ENCODE measurements at places on chromosomes 5 and 9.

DNA sequence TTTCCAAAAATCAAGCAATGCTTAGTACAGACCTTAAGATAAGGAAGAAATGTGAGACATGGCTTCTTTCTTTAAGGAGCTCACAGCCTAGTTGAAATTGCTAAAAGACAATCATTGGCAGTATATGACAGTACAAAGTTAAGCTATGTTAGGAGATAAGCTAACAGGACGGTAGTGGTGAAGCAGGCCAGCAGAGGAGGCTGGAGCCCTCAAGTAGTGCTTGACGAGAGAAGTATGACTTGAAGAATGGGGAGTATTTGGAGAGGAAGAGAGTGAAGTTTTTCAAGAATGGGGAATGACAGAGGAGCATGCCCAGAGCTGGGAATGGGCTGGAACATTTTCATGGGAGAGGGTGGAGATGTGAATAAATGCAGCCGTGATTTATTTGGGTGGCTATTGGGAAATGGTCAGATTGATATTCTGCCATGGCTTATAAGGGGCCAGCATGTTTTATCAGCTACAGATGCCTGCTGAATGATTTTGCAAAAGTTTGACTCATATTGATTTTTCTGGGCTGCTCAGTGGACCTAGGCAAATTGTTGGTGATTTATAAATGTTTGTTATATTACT is 43.7 kb downstream of the LURAP1L start:
- no peak for DNase-seq

- DNase-seq: no peak
These were observed 577.7 kb downstream of the KIF4B start for GRCh38 chr5:155591273-155591672.

GRCh38 chr9:7341571-7341970 is 458.0 kb downstream of the DMAC1 start:
- no peak for DNase-seq

GRCh38 chr9:2559192-2560152 is 62.1 kb upstream of the VLDLR start:
- no peak for DNase-seq

GRCh38 chr9:136587944-136588662 is 42.3 kb upstream of the NOTCH1 start:
- no peak for DNase-seq

GRCh38 chr5:125409861-125410536 is 663.6 kb upstream of the ZNF608 start:
- DNase-seq: no peak

DNA sequence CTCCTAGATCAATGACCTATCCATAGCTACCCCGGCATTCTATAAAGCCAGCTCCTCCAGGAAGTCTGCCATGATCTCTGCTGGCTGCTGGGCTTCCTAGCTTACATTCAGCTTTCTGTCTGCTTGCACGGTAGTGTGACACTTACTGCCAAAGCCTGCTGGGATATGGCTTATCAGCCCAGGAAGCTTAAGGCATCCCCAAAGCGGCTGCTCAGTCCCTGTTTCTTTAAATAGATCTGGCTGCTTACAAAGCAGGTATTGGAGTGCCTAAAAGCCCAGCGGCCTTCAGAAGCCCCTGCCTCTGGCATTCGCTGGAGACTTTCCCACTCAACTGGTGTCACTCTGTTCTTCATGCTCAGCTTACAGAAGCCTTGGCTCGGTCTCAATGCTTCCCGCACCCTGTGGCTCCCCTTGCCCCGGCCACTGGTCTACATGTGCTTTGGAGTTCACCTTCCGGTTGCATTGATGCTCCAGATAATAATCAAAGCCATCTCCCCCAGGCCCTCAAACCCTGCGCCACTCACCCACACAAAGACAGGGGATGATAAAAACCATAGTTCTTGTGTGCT is 31.3 kb upstream of the STRBP start:
- DNase-seq: no peak

GRCh38 chr9:97470076-97470475 is 31.4 kb upstream of the TMOD1 start:
- DNase-seq: no peak

- DNase-seq: no peak
These were observed 86.1 kb downstream of the EDIL3 start for GRCh38 chr5:84298628-84299027.

GRCh38 chr5:42612750-42613366 is 143.8 kb upstream of the CCDC152 start:
- DNase-seq: no peak

DNA sequence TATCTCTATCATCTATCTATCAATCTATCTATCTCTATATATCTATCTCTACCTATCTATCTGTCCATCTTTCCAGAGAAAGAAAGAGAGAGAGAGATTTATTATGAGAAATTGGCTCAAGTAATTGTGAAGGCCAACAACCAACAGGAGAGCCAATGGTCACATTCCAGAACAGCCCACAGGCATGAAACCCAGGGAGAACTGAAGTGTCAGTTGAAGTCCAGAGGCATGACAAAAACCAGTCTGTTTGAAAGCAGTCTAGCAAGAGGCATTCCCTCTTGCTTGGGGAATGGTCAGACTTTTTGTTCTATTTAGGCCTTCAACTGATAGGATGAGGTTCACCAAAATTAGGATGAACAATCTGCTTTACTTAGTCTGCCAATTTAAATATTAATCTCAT is 87.6 kb upstream of the PLCXD3 start:
- DNase-seq: no peak

DNA sequence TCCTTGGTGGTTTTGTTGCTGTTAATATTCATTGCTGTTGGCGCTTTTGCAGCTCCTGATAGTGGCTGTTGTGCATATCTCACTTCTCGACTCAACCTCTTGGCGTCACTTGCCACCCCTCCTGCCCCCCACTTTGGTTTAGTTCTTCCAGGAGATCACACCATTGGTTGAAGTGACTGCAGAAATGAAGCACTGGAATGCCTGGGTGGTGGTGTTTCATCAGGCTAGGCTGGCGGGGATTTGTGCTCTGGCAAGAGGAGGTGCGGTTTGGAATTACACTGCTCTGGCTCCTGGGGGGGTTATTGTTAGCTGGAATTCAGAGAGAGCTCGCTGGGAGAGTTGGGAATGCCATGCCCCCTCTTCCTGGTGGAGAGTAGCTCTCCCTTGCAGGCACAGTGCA is 11.5 kb downstream of the PRRC2B start:
- DNase-seq: no peak

- no peak for DNase-seq
These were observed 166.5 kb upstream of the PHYKPL start for GRCh38 chr5:178398901-178399700.

DNA sequence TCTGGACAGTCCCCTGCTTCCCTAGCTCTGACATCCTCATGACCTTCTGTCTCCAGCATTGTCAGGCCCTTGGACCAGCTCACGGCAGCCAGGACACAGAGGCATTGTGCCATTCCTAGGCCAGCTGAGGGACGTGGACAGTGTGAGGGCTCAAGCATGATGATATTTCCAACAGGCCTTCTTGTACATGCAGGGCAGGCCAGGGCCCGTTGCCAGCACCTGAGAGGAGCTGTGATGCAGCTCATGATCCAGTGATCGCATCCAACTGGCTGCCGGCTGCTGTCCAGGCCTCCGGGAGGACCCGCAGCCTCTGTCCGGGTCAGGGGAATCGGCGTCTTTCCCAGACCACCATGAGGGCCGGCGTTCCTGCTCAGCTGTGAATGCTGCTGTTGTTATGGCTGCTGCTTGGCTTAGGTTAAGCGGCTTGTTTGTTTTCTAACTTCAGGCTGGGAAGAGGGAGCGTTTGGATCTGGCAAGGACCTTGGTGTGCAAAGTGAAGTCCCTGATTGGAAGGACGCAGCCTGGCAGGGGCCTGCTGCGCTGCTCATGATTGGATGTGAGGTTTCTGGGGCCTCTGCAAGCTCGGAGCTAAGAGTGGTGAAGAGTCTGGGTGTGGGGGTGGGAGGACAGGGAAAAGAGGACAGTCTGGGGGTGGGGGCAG is 53.8 kb downstream of the PDZD2 start:
- no peak for DNase-seq

DNA sequence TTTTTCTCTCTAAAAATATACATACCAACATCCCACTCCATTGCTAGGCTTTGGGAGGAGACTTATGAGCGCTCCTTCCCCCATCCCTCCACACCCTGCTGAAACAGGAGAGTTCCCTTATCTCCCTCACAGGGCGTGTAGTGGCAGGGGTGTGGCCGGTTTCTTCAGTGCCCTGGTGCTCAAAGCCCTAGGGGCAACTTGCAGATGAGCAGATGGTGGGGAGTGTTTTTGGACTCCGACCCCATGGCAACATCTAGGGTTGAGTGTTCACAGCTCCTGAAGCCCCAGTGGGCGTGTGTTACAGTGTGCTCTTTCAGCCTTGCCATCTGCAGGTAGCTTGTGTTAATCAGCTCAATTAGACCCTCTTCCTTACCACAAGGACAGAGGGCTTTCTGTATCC is 409.5 kb downstream of the MAT2B start:
- DNase-seq: no peak

GRCh38 chr9:83962165-83962564 is 17.9 kb downstream of the HNRNPK start:
- DNase-seq: no peak

DNA sequence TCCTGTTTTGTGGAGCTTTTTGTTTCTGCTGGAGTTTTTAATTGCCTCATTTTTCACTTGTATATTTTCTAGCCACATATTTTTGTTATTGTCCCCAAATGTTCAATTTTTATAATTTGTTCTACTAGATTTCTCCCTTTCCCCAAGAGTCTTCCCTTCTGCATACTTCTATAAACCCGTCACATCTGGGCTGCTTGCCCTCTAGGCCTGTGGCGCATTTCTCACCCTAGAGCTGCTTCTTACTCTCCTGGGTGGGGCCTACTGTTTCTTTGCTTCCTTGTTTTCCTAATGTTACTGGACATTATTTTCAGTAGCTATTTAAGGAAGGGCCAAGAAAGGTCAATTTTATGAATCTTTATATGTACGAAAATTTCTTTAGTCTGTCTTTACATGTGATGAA is 51.5 kb downstream of the NXNL2 start:
- DNase-seq: no peak

DNA sequence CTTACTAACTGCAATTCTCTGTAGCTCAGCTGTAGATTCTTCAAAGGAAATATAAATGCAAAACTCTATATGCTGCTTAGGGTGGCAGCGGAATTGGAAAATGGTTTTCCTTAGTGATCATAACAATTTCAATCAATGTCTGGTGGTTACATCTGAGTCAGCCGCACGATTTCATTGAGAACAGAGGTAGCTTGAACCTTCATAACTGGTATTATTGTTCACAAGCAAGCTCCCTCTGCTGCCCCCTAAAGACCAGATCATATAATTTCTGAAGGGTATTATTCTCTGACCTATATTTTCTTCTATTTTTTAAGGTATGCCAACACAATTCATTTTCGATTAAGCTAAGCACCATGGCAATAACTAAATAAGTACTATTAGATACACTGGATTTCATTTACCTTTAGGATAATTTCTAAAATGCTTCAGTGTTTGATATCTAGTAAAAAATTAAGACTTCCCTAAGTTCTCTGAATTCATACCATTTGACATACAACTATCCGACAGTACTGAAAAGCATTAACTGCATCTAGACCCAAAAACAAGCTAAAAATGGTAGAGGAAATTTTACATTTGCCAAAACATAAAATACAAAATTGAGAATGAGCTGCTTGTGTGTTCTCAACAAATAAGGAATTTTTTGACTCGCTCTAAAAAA is 181.1 kb upstream of the SPEF2 start:
- no peak for DNase-seq

GRCh38 chr5:33565324-33565723 is 124.6 kb downstream of the TARS1 start:
- DNase-seq: no peak

GRCh38 chr5:103414604-103415003 is 148.0 kb downstream of the NUDT12 start:
- DNase-seq: no peak

DNA sequence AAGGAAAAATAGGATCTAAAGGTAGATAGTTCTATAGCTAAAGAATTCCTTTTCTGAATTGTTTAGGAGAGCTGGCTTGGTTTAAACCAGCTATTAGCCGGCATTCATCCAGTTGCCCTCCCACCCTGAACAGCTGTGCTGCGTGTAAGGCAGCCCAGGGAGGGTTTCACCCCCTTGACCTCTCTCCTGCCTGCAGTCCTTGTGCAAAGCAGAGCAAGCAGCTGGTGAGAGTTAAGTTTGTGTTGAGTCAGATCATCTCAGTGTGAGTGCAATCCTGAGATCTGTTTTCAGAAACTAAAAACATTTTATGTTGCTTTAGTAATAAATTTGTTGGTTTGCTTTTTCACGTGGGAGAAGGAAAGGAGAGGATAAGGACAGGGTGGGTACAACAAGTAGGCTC is 13.0 kb downstream of the SLC25A25 start:
- DNase-seq: no peak

- no peak for DNase-seq
These were observed 731.0 kb downstream of the PRELID2 start for GRCh38 chr5:145104106-145104505.

DNA sequence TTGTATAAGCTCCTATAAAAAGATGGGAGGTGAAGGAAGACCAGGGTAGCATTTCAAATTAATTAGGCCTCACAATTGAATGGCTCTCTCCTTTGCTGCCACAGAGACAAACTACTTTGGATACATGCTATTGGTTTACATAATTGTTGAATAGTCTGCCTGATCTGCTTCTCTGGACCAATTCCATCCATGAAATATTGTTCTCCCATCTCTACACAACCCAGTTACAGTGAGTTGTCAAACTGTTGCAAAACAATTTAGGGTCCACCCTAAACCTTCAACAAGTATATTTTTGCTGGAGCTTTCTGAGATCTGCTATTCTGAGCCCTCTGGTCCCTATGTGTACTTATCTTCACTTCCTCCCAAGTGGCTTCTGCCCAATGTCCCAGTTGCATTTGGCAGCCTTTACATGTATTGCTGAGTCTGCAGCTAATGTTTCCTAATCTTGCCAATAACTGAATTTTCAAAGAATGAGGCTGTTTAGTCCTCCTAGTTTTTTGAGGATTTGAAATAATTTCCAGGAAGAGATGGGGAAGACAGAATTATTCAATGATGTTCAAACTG is 38.9 kb downstream of the AGTPBP1 start:
- no peak for DNase-seq

DNA sequence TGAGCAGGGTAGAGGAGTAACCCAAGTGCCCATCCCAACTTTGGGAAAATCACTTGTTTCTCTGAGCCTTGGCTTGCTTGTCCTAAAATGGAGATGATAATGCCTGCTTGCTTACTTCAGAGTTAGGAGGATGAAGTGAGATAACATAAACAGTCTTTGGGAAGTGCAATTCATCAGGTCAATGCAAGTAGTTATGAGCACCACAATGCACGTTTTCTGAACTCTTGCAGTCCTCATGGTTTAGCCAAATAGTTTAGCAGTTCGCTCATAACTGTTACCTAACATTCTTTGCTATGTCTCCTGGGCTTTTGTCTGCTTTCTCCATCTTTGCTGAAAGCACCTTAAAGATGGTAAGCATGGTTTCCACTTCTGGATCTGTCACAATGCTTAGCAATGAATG is 270.0 kb downstream of the ADAMTSL1 start:
- DNase-seq: no peak

Measured in stimulated activated CD8-positive, alpha-beta memory T cell treated with anti-CD3 and anti-CD28 coated beads, Interleukin-2, amount 100 ng/mL, for 1 hour (primary cell).